ENCODE measurements at places on chromosomes 2 and 18.
A peak's percentile ranks its signal among the peaks of the same experiment; 100 is the strongest.

DNA sequence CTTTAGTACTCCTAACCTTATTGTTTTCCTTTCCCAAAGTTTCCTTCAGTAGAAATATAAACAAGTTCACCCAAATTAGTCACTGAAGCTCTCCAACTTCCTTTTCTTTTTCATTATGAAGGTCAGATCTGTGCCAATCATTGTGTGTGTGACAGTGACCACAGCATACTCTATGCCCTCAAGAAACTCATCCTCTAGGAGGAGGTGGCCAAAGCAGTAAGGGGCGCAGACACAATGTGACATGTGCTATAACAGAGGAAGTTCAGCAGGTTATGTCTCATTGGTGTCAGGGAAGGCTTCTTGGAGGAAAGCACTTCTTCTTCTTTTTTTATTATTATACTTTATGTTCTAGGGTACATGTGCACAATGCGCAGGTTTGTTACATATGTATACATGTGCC, 60.0 kb upstream of the PSME4 start:
- no peak for DNase-seq

GRCh38 chr18:26723981-26724380, 141.5 kb downstream of the AQP4 start:
- no peak for DNase-seq

DNA sequence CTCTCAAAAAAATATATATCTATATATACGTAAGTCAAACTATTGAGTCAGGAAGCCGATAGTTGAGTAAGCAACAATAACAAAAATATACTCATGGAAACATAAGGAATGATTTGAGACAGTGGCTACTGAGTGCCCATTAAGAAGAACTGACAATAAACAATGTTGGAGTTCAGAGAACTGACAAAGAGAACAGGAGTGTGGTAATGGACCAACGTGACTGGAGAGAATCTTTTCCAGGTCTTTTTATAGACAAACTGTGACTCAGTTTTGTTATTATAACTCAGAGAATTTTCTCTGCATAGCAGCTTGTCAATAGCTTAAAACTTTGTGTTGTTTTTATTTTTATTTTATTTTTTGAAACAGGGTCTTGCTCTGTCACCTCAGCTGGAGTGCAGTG, 4.6 kb upstream of the GALM start:
- DNase-seq: no peak

DNA sequence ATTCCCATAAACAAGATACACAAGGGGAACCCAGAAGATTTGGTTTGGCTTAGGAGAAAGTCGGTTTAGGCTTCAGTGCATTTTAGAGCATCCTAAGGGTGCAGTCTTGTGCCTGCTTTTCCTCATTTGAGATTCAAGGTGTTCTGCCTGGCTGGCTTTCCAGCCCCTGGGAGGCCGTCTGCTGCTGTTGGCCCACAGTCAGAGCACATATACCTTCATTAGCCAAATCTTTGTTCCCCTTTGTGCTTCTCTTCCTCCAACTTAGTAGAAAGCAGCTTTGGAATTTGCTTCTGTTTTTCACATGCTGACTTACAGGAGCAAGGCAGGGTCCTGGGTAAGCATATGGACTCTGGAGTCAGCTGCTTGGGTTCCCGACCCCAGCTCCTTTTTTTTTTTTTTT, 477.1 kb upstream of the TCF4 start:
- DNase-seq: no peak

- no peak for DNase-seq
Observed at GRCh38 chr2:60485055-60485454, 68.4 kb downstream of the BCL11A start.

GRCh38 chr2:46460241-46460921, 19.0 kb upstream of the TMEM247 start:
- DNase-seq: no peak

DNA sequence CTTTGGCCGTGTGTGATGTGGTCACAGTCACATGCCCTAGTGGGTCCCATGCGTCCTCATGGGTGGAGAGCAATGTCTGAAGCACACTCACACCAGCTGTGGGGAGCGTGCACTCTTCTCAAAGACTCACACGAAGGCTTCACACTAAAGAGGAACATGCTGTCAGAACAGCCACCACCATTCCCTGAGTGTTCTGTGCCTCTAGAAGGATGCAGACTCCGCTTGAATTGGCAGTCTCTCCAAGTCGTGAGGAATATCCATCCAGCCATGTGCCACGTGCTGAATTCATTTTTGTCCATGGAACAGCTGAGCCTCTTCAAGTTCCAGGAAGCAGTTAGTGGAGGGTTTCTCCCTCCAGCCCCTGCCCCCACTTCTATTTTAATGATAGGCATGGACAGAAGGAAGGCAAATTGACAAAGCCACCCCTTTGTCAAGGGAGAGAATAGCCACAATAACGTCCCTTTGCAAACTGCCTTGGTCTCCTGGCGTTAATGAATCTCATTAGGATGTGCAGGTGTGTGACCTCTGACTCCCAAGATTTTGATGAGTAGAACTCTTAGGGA, 464.3 kb upstream of the ID2 start:
- DNase-seq: no peak

DNA sequence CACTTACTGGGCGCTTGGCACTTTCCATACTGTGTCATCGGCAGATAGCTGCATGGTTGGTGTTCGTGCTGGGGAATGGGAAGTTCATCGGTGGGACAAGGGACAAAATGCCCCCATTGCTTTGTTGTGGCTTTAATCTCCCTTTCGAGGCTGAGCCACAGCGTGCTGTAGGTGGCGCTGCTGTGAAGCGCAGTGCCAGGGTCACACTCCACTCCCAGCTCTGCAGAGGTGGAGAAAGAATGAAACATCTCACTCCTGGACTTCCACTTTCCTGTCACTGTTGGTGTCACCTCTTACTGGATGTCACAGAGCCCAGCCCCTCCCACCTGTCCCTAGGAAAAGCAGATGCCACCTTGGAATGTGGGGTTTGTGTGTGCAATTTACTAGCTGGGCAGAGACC, 8.7 kb downstream of the TYMS start:
- no peak for DNase-seq

- DNase-seq: no peak
Observed at GRCh38 chr2:31946838-31947237, 64.0 kb downstream of the MEMO1 start.

- DNase-seq: peak; percentile 44
Observed at GRCh38 chr18:57353137-57353939, 981 bp downstream of the ST8SIA3 start.

DNA sequence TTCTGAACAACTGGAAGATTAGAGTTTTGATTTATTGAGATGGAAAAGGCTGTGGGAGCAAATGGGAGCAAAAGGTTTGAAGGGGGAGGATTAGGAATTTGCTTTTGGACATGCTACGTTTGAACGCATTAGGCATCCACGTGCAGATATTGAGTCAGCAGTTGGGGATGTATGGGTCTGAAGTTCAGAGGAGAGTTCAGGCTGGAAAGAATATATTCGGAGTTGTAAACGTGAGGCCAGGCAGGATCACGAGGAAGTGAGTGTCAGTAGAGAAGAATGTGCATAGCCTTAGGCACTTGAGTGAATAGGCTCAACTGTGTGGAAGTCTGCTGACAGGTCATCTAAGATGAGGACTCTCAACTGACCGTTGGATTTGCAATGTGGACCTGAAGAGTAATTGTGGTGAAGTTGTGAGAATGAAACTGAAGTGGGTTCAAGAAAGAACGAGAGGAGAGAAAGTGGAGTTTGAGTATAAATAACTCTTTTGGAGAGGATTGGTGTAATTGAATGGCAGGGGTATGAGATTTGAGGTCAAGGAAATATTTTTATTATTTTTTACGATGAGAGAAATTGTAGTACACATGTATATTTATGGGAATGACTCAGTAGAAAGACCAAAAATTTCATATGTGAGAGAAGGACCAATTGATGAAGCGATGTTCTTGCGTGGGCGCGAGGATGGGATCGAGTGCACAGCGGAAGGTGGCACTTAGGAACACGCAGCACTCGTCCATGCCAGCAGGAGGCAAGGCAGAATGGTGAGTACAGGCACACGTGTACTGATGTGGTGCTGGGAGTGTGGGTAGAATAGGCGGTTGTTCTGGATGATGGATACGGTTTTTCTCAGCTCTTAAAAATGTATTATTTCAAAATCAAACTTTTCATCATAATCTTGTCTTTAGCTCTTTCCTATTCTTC, 40.5 kb upstream of the POLE4 start:
- no peak for DNase-seq

DNA sequence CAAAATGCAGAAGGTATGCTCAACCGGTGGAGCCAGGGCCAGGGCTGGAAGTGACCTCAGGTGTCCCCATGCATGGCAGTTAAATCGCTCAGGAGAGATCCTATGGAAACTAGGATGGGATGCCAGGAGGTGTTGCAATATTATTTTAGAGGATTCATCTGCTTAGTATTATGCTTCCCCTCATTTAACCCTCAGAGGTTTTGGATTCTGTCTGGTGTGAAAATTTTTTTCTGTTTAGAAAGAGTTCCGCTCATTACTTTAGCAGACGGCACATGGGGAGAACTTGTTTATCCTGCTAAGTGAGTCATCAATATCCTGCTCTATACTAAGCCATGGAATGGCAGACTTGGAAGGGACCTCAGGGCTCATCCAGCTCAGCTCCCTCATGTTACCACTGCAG, 42.5 kb downstream of the TRIB2 start:
- no peak for DNase-seq

DNA sequence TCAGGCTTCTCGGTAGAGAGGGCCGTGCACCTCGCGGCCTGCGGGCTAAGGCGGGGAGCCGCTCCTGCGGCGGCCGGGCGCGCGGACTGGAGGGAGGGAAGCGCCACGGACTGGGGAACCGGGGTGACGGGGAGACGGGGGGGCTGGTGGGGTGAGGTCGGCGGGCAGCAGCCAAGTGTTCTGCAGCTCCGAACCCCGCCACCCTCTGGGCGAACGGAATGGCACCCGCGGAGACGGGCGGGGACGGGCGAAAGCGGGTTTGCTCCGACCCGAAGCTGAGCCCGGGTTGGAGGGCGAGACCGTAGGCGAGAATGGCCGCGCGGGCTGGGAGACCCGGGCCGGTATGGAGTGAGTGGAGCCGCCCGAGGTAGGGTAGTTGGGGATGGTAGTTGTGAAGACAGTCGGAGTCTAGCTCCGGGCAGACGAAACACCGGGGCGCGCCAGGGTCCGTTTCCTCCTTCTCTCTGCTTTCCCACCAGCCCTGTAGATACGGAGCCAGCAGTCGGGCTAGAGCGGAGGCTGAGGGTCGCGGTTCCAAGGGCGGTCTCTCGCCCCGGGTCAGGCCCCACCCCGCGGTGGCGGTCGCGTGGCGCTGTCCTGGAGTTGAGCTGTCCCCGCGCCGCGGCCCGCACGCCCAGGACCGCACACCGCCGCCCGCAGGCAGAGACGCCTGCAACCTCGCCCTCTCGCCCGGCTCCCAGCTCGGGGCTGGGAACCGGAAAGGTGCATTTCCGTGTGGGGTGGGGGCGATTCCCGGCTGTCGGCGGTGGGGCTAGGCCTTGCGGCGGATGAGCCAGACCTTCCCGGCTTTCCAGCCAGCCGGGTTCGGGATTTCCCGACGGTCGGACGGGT, 160.3 kb upstream of the SIX2 start:
- DNase-seq: no peak

DNA sequence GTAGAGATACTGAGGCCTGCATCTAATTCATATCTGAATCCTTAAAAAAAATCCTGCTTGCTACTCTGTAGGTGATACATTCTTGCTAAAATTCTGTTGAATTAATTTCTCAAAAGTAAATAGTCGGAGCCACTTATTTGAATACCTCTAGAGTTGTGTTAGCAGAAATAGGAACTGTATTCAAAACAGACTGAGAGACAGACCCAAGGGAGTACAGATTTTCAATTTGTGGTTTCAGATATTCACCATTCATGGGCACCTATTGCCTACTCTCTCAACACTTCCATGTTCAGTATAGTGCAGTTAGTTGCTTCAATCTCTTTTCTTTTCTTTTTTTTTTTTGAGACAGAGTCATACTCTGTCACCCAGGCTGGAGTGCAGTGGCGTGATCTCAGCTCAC, 46.6 kb upstream of the CTLA4 start:
- no peak for DNase-seq

DNA sequence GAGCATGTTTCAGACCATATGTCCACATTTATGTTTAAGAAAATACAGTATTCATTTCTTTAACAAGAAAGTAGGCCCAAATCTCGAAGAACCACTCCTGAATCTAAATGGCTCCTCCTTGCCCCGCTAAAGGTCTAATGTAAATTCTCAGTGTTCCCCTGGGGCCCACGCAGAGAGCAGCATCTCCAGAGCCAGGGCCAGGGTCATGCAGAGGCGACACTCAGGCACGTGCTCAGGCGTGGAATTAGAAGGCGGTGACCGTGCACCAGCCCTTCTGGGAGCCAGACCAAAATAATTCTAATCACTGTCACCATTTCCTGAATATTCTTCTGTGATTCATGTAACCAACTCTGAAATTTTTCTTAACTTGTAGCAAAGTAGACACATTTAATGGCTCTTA, 68.3 kb upstream of the MYT1L start:
- no peak for DNase-seq

DNA sequence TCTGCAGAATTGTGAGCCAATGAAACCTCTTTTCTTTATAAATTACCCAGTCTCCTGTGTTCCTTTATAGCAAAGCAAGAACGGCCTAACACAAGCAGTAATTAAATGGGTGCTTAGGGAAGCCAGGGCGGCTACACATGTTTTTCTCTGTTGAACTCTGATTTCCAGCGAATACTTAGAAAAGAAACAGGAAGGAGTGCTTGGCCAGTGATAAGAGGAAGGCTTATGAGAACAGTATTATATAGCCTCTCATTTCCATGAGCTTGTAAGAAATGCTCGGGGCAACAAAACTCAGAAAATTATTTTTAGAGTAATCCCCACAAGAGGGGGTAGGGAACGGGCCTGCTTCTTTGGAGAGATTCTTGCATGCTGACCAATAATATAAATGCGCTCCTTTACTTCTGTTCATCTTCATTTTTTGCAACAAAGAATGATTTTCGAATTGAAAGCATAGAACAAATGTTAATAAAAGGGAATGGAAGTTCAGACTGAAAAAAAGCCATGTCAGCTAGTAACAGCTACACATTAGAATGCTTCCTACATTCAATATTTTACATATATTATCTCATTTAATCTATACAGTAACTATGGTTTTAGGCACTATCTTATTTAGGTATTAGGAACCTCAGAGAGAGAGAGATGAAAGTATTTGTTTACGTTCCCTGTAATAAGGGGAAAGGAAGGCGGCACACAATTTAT, 49.7 kb upstream of the CCDC85A start:
- DNase-seq: no peak

DNA sequence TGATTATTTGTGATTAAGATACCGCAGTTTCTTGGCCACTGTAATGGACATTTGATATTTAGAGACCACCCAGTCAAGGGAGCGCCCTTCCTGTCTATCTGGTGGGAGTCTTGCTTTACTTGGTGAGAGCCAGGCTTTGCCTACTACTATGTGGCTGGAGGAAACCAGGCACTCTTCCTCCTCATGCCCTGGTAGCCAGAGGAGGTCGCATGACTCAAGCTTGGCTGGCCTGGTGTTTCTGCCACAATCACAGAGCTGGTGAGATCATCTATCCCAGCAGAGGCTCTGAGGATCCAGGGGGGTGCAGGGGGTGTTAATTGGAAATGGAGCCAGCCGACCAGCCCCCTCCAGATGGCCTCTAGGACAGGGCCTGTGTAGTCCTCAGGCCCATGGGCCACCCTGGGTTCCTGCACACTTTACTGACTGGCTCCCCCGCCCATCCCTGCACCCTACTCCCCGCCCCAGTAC, 46.8 kb upstream of the BIN1 start:
- no peak for DNase-seq

GRCh38 chr18:8314124-8314523, 295.1 kb upstream of the RAB12 start:
- DNase-seq: no peak

All from NCI-H2107 (cell line).